ENCODE measurements at places on chromosomes 3 and 15. TPM values are rescaled to one million over a fixed set of nuclear protein-coding genes. Genes with fewer than 3 reads are reported as not detected.

DNA sequence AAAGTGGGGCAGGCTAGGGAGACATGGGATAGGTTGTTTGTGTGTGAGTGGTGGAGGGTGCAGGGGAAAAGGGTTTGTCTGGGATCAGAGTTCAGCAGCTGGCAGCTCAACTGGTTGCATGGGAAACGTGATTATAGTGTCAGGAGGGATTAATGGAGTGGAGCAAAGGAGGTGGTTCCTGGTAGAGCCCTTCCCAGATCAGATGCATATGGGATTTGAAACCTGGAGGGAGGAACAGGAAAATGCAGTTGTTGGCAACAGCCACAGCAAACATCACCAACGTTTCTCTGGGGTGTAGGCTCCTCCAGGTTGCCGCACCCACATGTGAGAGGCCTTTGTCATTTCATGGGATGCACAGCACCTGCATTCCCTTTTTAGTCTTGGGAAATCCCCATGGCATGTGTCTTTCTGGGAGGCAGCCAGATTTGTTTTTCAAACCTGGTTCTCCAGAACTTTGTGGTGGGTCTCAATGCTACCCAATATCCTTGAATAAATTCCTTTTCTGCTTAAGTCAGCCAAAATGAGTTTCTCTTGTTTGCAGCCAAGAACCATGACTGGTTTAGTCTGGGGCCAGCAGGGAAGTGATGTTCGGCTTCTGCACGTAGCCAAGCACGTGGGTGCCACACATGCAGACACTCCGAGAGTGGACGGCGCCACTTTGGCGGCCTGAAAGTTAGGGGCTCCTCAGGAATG is 61.3 kb downstream of the BDH1 start:
- no peak for DNase-seq
- H3K4me1 ChIP-seq, result peaks cover 30% of the 10 kb centered on the region
- no peak overlapping the region for H3K27ac ChIP-seq
- H3K4me3 ChIP-seq, result no peak overlapping the region
- peaks cover 3% of the 10 kb centered on the region for H3K27me3 ChIP-seq
- peaks cover 12% of the 10 kb centered on the region for H3K36me3 ChIP-seq

DNA sequence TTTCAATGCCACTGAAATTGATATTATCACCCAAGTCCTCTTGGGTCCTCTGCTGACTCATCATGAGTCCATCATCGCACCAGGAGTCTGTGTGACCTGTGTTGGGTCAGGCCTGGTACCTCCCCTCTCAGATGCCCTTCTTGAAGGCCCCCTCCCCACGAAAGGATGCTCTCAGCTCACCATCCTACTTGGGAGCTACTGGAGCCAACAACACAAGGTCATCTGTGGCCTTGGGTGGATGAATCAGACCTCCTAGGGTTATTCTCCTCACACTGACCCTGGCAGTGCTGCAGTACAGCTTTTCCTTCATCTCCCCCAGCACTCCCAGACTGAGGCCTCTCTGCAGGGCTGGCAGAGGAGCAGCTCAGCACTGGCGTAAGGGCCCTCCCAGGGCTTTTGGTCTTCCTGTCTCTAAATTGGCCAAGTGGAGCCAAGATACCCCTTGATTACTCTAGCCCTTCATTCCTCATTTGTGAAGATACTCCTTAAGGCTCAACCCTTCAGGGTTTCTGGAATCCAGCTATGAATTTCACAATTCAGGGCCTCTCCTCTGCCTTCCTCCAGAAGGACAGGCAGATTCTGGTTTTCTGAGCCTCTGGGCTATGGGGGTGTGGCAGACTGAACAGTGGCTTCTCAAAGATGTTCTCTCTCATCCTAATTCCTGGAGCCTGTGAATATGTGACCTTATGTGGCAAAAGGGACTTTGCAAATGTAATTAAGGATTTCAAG is 80.7 kb upstream of the GSK3B start:
- no peak overlapping the region for H3K4me3 ChIP-seq
- H3K36me3 ChIP-seq, result no peaks in the 10 kb centered on the region
- no peak overlapping the region for H3K27ac ChIP-seq
- H3K27me3 ChIP-seq, result peaks cover 8% of the 10 kb centered on the region
- no peak for DNase-seq
- H3K4me1 ChIP-seq, result peaks cover 12% of the 10 kb centered on the region

CAMK2N2 gene
- total RNA-seq, result 14.8 TPM

DNA sequence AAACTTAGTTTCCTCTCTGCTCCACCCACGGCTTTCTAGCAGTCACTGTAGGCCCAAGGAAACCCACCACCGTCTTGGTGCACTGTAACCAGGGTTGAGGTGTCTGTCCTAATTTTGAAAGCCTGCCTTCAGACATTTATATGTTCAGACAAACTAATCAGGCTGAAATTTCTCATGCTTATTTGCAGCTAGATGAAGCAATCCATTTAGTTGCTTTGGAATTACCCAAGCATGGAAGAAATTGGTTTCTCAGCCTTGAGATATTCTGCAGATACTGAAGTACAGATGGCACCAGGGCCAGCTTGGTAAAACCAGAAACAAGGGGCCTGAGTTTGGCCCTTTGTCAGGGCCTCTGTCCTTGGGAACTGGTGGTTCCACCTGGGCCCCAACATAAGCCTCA is 105.4 kb downstream of the CACNA1D start:
- H3K4me1 ChIP-seq, result peaks cover 2% of the 10 kb centered on the region
- peaks cover 3% of the 10 kb centered on the region for H3K27me3 ChIP-seq
- DNase-seq, result no peak

GRCh38 chr3:67044295-67044694 is 46.2 kb downstream of the KBTBD8 start:
- H3K36me3 ChIP-seq, result no peaks in the 10 kb centered on the region
- no peaks in the 10 kb centered on the region for H3K4me1 ChIP-seq

SLC6A20 gene
- not detected for total RNA-seq

GRCh38 chr15:38411902-38412301 is 42.0 kb upstream of the FAM98B start:
- no peaks in the 10 kb centered on the region for H3K36me3 ChIP-seq
- H3K4me1 ChIP-seq, result peaks cover 3% of the 10 kb centered on the region
- peaks cover 2% of the 10 kb centered on the region for H3K27me3 ChIP-seq
- H3K27ac ChIP-seq, result no peak overlapping the region

DNA sequence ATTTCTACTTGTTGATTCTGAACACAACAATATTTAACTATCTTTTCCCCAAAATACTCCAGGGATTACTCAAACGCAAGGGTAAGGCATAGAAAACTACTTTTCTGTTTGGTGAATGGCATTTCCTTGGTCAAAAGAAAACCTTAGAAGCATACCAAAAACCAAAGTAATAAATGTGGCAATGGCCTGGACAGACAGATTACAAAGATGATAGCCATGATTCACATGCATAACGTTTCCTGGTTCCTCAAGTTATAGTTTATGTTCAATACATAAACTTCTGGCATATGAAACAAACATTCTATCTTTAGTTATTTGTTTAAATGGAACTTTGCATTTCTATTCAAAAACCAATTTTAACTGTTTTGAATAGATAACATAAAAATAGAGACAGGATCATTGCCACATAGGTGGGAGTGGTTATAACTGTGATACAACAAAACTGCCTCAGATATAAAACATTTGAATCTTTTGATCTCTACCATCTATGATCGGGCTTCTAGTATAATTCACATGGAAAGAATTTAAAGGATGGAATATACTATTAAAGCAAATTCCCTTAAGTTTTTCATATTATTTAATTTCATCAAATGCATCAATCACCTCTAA is 32.1 kb downstream of the FOXP1 start:
- H3K4me1 ChIP-seq, result no peaks in the 10 kb centered on the region
- no peaks in the 10 kb centered on the region for H3K27me3 ChIP-seq
- no peak for DNase-seq
- H3K4me3 ChIP-seq, result no peak overlapping the region
- no peaks in the 10 kb centered on the region for H3K36me3 ChIP-seq

GRCh38 chr15:41304149-41304770 is 28.1 kb downstream of the OIP5 start:
- H3K27me3 ChIP-seq, result no peaks in the 10 kb centered on the region
- DNase-seq, result no peak

TLR9 gene
- 0.37 TPM for total RNA-seq

GCSAM gene
- total RNA-seq, result not detected

GOLGA8K gene
- total RNA-seq, result not detected

ASB14 gene
- not detected for total RNA-seq

BOC gene
- total RNA-seq, result 32.9 TPM

DNA sequence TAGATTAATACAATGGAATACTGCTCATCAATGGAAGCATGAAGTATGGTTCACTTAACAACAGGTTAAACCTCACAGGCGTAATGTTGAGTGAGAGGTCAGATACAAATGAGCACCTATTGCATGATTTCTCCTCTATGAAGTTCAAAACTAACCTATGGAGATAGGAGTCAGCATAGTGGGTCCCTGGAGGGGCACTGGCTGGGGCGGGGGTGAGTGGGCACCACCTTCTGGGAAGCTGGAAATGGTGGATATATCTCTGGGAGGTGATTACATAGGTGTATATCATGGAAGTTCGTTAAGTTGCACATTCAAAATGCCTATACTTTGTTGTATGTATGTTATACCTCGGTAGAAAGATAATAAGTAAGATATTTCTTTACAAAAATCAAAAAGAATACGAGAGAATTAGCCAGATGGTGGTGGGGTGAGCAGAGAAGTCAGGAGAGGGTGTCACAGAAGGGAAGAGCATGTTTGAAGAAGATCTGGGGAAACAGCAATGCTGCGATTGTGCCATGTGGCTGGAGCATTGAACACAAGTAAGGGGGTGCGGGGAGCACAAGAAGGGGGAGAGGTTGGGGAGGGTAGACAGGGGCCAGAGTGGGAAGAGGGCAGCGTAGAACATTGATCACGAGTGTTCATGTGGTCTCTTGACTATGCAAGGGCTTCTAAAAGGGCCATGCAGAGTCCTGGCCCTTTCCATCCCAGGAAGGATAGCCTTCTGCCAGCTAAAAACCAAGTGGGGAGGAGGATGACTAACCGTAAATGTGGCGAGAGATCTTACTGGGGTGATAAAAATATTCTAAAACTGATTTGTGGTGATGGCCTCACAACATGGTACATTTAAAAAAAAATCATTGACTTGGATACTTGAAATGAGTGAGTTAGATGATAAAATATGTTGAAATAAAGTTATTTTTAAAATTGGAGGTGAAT is 30.2 kb downstream of the ITGA11 start:
- H3K27ac ChIP-seq, result no peak overlapping the region
- no peak for DNase-seq
- H3K4me3 ChIP-seq, result no peak overlapping the region
- no peaks in the 10 kb centered on the region for H3K36me3 ChIP-seq
- no peaks in the 10 kb centered on the region for H3K4me1 ChIP-seq

DNA sequence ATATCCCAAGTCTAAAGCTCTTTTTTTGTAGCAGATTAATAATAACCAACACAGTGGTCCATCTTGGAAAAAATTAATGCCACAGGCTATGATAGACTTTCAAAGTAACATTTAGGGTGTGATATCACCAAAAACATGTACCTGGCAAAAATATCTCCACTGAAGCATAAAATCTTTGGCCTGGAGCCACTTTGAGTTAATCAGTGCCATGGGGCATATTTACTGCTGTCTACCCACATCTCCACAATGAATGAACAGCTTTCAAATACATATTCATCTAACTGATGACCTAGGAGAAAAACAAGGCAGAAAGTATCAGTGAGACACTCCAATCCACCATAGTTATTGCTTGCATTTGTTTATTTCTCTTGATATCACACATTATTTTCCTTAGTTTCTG is 296.0 kb upstream of the MDFIC2 start:
- no peaks in the 10 kb centered on the region for H3K36me3 ChIP-seq
- DNase-seq, result no peak
- no peak overlapping the region for H3K27ac ChIP-seq
- no peaks in the 10 kb centered on the region for H3K27me3 ChIP-seq
- no peaks in the 10 kb centered on the region for H3K4me1 ChIP-seq
- no peak overlapping the region for H3K4me3 ChIP-seq

GRCh38 chr15:38401701-38402100 is 52.2 kb upstream of the FAM98B start:
- H3K36me3 ChIP-seq, result peaks cover 6% of the 10 kb centered on the region
- H3K4me1 ChIP-seq, result peaks cover 10% of the 10 kb centered on the region
- H3K27ac ChIP-seq, result no peak overlapping the region
- no peak overlapping the region for H3K4me3 ChIP-seq
- H3K27me3 ChIP-seq, result peaks cover 2% of the 10 kb centered on the region
- no peak for DNase-seq

GRCh38 chr3:89402051-89402450 is 294.6 kb downstream of the EPHA3 start:
- no peaks in the 10 kb centered on the region for H3K36me3 ChIP-seq
- no peak overlapping the region for H3K27ac ChIP-seq
- H3K4me3 ChIP-seq, result no peak overlapping the region
- no peaks in the 10 kb centered on the region for H3K4me1 ChIP-seq
- no peaks in the 10 kb centered on the region for H3K27me3 ChIP-seq

CCDC14 gene
- 84.6 TPM for total RNA-seq

CNBP gene
- total RNA-seq, result 177 TPM

DNA sequence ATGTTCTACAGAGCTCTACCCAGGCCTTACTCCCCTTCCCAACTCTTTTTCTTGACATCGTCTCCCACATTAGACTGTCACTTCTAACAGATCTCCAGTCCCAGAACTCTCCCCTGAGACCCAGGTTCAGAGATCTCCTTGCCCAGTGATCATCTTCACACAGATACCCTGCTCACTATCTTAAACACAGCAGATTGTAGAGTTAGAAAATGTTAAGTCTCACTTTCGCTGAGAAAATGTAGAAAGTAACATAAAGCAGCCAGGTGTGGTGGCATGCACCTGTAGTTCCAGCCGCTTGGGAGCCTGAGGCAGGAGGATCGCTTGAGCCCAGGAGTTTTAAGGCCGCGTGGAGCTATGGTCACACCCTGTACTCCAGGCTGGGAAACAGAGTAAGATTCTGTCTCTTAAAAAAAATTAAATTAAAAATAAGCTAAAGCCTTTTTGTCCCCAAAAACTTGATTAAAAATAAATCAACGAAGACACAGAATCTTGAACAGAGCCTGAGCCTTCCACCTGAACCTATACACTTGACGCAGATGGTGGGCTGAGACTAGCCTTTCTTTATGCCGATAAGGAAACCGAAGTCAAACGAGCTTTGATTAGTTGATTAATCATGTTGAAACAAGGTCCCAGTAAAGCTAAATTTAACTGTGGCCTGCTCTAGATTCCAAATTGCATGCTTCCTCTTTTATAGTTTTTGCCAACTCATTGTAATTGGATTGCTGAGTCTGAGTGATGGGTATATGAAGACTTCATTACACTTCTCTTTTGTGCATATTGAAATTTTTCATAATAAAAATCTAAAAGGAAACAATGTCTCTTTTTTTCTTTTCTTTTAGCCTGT is 31.3 kb upstream of the BLM start:
- H3K27me3 ChIP-seq, result peaks cover 1% of the 10 kb centered on the region
- no peaks in the 10 kb centered on the region for H3K4me1 ChIP-seq
- no peaks in the 10 kb centered on the region for H3K36me3 ChIP-seq
- no peak for DNase-seq
- no peak overlapping the region for H3K4me3 ChIP-seq

ARPIN gene
- 9.0 TPM for total RNA-seq

LYZL4 gene
- not detected for total RNA-seq

- no peak overlapping the region for H3K27ac ChIP-seq
- no peak for DNase-seq
- H3K4me1 ChIP-seq, result peaks cover 5% of the 10 kb centered on the region
- peaks cover 3% of the 10 kb centered on the region for H3K27me3 ChIP-seq
- no peak overlapping the region for H3K4me3 ChIP-seq
- H3K36me3 ChIP-seq, result no peaks in the 10 kb centered on the region
These were observed 191.4 kb upstream of the EIF1B start for GRCh38 chr3:40118091-40118490.

- no peaks in the 10 kb centered on the region for H3K4me1 ChIP-seq
- H3K4me3 ChIP-seq, result no peak overlapping the region
- H3K27ac ChIP-seq, result no peak overlapping the region
- H3K27me3 ChIP-seq, result no peaks in the 10 kb centered on the region
These were observed 102.9 kb downstream of the PLCH1 start for GRCh38 chr3:155641956-155642355.

- peaks cover 26% of the 10 kb centered on the region for H3K27me3 ChIP-seq
- DNase-seq, result peak; percentile 76
- peak overlapping the region; percentile 76 for H3K4me3 ChIP-seq
- H3K36me3 ChIP-seq, result no peaks in the 10 kb centered on the region
- peaks cover 26% of the 10 kb centered on the region for H3K4me1 ChIP-seq
- H3K27ac ChIP-seq, result no peak overlapping the region
These were observed 64.9 kb upstream of the POLG start for GRCh38 chr15:89399238-89400115.

Measured in glutamatergic neuron (in vitro differentiated cells).